Stimulated activated CD4-positive, alpha-beta T cell treated with anti-CD3 and anti-CD28 coated beads, Interleukin-2, amount 100 ng/mL, for 24 hours (primary cell): ENCODE measurements at places on chromosomes 13 and 19.

DNA sequence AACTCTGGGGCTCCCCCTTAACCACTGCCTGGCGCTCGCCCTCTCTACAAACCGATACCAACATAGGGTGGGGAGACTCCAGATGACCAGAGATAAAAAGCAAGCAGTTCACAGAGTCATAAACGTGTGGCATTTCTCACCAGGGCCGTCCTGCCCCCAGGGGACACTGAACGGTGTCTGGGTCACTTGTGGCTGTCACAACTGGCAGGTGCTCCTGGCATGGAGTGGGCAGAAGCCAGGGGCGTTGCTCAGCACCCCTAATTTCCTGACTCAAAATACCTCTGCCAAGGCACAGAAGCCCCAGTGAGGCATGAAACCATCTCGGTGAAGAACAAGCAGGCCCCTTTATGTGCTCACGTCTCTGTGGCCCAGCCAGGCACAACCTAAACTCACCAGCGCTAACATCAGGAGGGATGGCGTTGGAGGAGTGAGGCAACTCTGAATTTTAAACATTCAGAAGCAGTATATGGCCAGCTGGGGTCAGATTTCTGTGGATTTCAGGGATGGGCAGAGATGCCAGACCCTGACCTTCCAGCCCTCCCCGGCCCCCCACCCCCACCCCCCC, 1.8 kb downstream of the PIP5K1C start:
- DNase-seq, result no peak

DNA sequence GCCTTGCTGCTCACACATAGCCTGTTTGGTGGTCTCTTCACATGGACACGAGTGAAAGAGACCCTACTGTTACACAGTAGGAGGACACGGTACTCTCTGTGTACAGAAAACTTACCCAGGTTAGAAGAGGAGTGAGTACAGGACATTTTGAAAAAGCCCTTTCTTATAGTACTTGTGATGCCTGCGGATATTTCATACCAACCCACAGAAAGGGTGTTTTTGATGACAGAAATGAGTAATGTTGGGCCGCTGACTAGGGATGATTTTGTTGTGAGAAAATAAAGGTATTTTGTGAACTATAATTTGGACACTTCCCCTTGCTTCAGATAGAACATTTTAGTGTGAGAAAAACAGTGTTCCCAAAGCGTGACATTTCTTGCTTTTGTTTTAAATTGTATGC, 18.2 kb downstream of the NUDT15 start:
- DNase-seq, result no peak

DNA sequence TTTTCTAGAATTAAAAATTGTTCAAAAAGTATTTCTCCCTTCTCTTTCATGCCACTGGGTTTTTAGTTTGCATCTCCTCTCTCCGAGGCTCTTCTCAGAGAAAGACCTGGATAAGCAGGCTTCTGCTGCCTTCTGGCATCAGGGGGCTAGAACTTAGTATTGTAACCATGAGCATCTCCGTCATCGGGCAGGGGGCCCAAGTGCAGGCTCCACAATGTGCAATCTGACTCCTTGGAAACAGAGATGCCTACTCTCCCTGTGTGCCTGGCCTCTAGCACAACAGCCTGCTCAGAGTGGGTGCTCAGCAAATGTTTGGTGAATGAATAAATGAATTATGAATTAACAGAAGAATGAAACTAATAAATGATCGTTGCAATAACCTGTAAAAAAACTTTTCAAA, 45.6 kb upstream of the MTIF3 start:
- no peak for DNase-seq

DNA sequence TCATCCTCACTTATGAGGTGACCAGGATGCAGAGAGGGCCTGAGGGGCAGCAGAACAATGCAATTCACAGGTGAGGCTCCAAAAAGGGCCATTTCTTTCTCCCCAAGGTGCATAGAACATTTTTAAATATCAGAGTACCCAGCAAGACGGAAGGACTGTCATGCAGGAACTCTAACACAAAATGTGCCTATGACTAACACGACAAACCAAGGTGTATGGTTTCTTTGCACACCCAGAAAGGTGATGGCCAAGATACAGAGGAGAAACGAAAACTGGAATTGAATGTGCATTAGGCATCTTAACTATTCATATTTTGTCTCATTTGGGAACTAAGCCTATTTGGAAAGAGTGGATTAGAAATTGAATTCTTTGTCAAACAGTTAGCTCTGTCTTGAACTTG, 29.9 kb downstream of the SHISA2 start:
- DNase-seq, result no peak

DNA sequence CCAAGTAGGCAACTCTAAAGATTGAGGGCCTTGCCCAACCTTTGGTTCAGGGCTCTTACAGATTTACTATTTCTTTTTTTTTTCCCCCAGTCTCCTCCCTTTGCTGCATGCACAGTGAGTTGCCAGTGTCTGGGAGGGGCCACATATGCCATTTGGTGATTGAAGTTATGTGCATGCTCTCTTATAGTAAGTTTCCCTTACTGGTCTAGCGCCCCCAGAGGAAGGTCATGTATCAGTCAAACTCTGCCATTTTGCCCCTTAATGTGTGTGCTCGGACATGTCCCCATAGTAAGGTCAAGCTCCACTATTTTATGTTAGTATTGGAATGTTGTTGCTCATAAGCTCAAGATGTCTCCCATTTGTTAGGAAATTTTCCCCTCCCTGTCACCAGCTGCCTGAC, 1138.0 kb upstream of the SLC10A2 start:
- DNase-seq, result no peak

DNA sequence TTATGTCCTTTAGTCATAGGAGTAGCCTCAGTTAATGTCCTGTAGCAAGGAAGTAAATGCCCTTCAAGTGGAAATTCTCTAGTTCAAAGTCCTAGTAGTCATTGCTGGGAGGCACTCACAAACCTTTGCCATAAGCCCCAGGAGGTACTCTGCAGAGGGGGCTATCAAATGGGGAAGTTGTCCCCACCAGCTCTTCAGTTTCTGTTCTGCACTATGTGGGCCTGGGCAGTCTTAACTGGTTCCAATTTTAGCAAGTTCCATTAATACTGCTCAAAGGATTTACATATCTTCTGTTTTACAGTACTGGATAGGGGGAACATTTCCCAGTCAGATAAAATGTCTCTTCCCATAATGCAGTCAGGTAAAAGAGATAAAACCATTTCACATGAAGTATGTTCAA, 101.3 kb downstream of the B3GLCT start:
- no peak for DNase-seq

GRCh38 chr19:4034048-4035017, 26.8 kb downstream of the PIAS4 start:
- DNase-seq, result no peak

DNA sequence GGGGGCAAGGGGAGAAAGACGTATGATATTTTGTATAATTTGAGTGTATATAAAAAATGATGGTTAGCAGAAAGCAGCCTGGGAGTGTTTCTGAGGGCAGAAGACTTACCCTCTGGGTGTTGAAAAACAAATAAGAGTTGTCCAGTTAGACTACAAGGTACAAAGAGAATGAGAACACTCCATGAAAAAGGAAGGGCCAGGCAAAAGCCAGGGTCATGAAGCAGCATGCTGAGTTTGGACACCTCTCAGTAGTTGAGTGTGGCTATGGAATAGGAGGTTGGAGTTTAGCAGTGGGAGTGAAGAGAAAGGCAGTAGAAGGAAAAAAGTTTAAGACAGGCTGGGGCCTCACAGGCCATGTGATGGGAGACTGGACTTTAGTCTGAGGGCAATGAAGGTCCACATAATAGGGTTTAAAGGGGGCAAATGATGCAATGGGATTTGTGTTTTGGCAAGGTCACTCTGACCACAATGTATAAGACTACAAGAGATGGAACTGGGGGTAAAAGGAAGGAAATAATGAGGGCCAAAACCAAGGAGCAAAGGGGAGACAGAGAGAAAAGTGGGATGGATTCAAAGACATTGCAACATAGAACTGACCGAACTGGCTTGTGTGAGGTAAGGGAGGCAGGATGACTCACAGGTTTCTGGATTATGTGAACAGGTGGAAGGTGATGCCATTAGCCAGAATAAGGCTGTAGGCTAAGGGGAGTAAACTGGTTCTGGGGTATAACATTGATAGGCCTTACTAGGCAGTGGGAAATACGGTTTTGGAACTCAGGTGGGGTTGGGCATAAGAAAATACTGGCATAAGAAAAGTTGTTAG, 76.6 kb downstream of the SERP2 start:
- DNase-seq, result no peak
